ENCODE measurements at places on chromosomes 5 and 9.

GRCh38 chr5:134255418-134256150, 29.7 kb upstream of the PPP2CA start:
- peak; percentile 44 for DNase-seq

- DNase-seq = no peak
Observed at GRCh38 chr9:135519179-135519971, 1.9 kb upstream of the LCN1 start.

GRCh38 chr9:108412755-108413154, 443.0 kb downstream of the ACTL7B start:
- DNase-seq = no peak

DNA sequence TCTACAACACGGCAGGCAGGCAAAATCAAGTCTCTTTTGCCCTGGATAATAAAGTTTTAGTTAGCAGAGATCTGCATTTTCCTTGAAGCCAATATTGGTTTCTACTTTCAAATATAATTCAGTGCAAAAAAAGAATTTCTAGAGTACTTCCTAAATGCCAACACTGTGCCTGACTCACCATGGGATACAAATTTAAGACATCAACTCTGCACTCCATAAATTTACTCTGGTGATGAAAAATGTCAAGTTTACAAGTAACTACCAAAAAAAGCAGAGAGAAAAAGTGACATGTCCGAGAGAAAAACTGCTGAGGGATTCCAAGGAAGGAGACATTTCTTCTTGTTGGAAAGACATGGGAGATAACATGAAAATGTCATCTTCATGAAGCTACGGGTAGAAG, 119.7 kb downstream of the RAPGEF6 start:
- DNase-seq = no peak

GRCh38 chr9:73231203-73231602, 79.5 kb downstream of the ANXA1 start:
- no peak for DNase-seq

GRCh38 chr9:22649384-22649783, 202.8 kb downstream of the DMRTA1 start:
- peak; percentile 31 for DNase-seq

GRCh38 chr5:38112938-38113337, 145.4 kb upstream of the EGFLAM start:
- DNase-seq = no peak

DNA sequence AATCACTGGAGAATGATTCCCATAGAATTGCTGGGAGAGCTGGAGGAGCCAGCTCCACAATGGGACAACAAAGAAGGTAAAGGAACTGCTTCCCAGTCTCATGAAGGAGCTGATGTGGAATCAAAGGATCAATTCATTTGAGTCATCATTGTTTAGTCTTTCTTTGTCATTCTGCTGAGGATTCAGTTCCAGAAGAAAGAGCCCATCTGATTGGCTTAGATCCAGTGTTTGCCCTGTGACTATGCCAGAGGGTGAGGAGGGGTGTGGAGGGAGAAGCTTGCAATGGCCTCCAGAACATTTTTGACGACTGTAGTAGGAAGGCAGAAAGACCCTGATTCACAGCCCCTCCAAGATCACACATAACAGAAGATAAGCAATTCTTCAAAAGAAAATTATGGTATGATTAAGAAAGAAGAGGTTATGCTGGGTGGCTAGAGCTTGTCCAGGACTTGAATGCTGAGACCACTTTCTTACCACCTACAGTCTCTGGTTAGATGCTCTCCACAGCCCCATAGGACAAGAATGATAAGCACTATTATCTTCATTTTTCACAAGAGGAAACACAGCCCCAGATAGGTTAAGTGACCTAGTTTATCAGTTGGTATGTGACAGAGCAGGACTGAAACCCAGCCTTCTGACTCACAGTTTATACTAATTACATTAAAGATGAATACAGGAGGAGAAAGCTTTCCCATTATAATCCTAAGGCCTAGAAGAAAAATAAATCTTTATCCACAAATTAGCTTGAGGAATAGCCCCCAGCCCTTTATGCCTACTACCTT, 363.1 kb downstream of the PRELID2 start:
- DNase-seq = no peak

DNA sequence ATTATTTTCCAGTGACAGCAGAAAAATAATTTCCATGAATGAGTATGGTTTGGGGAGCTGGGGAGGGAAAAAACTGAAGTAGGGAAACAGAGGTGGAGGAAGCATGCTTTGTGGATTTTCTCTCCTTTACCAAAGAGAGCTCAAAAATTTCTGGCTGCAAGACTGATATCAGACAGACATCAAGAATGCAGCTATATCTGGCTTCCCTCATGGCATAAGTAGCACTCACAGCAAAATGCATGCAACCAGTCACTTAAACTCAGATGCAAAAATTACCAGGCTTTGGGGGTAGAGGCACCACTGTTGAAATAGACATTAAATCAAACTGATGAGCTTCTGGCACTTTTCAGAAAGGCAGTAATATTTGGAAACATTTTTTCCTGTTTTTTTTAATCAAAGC, 196.9 kb downstream of the TSSK1B start:
- DNase-seq = no peak

GRCh38 chr9:128148509-128149000, 698 bp upstream of the LCN2 start:
- DNase-seq = no peak

DNA sequence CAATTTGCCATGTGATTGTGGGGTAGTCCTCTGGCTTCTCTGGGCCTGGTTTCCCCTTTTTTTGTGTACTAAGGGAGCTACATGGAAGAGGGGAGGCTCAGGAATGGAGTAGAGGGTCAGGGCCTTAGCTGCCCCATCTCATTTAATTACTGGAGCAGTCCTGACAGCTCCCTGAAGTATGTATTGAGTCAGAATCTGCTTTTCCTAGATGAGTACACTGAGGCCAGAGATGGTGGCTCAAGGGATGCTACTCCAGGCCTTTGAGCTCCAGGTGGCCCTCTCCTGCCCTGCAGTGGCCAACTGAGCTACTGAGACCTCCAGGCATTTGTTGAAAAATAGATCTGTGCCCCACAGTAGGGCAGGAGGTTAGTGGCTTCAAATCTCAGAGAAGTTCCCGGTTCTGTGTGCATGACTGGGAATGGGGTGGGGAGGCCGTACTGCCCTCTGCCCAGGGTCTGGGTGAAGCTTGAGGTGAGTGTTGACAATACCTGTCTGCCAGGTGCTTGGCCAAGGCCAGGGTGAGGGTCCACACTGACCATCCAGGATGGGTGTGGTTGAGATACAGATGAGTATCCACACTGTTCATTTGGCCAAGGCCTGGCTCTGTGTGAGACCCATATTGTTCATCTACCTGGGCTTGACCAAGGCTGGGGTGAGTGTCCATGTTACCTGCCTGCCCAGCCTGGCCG, 45.7 kb downstream of the CXXC5 start:
- no peak for DNase-seq

- DNase-seq = no peak
Observed at GRCh38 chr5:151434570-151435237, 12.7 kb upstream of the SLC36A1 start.

GRCh38 chr9:15305470-15305869, 1.5 kb downstream of the TTC39B start:
- no peak for DNase-seq

Measured in skeletal muscle cell (primary cell).